RWPE2 (cell line): ENCODE measurements at places on chromosomes 3 and 15.

DNA sequence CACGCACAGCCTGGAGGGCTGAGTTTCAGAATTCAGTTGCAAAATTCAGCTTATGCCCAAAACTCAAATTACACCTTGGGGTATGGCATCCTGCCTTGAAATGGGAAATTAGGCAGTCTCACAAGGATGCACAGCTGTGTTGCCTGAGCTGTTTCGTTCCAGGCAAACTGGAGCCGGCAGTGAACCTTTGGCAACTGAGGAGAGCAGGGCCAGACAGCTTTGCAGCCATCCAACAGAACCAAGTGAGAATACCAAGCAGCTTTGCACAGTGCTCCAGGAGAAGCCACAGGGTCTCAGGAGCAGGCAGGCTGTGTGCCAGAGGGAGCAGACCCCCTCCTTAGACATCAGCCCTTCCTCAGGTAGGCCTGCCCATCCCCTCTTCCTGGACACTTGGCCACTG lies 32.5 kb upstream of the BFSP2 start:
- DNase-seq = no peak

DNA sequence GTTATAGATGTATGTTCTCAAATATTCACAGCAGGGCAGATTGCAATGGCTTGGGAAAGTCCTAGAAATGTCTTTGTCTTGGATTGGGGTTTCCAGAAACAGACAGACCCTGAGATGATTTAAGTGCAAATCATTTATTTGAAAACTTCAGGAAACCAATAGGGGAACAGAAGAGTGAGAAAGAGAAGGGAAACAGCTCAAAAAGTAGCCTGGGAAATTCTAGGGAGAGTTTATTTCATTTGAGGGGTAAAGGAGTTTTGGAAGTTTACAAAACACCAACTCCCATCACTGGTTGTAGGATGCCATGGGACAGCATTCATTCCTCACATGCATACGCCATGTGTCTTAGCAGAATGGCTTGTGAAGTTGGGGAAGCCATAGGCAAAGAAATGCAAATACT lies 32.3 kb upstream of the PTX3 start:
- DNase-seq = no peak

DNA sequence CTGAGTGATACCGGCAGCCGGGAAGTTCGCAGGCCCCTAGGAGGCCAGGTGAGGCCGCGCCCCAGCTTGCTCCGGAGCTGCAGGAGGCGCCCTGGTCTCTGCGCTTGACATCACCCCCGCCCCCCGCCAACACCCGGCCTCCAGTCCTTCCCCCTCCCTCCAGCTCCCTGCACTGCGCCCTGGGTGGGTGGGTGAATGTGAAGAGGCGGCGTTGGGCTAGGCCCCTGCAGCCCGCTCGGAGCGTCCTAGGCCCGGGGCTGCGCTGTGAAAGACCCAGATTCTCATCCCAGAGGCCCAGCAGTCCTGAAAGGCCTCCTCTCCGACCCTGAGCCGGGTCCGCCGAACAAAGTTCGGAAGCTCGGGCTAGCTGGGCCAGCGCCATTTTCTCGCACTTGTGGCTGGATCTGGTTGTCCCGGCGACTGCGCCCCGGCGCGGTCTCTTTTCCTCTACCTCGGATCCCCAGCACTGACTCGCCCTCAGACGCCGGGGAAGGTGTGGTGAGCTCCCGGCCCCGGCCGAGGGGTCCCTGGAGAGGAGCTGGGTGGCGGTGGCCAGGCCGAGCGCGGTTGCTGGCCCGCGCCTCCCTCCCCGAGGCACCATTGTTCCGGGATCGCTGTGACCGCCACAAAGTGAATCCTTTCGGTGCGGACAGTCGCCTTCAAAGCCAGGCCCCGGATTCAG lies 12.9 kb downstream of the ZIC4 start:
- DNase-seq = no peak

DNA sequence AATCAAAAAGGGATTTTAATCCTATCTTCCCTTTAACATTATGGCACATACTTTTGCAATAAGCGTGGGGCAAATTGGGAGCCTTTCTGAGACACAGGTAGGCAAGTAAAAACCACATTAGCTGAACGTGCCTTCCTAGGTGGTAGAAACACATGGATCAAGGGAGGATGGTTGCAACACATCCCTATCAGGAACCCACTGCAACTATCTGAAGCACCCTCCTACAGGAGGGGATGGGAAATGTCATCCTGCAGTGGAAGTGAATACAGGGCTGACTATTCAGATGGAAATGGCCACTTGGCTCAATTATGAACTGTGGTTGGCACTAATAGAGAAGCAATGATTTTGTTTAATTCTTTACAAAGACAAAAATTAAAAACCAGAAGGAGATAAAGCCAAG lies 826.3 kb downstream of the FHIT start:
- no peak for DNase-seq

DNA sequence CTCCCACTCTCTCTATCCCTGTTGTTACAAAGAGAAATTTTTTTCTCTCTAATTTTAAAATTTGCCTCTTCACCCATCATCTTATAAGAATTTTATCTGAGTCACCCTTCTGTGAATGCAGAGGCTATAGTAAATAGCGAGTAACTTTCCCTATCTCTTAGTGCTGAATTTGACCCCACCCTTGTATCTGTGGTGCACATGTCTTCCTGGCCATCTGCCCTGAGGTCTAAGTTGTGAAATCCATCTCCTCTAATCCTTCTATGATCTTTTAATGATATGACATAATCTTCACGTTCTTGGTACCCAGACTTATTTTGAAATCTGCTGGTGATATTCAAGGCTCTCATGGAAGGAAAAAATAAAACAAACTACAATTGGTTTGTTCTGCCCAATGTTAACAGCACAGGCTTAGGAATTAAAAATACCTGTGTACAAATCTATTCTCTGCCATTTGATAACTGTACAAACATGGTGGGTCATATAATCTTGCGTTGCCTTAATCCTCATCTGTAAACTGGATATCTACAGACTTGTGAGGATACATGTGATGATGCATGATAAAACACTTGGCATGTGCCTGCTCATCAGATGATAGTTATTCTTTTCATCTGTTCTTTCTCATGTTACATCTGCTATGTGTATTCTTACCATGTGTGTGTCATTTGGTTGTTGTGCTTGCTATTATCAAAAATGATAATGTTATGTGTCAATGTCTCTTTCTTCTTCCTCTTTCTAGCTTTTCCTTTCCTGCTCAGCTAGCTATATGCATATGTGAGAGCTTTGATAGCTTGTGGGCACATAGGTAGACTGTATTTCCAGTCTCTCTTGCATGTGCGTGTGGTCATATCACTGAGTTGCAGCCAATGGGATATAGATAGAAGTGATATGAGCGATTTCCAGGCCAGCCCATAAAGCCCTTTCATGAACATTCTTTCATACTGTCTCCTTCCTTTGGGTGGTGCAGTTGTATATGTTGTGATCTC lies 13.7 kb upstream of the CCR3 start:
- DNase-seq = no peak

GRCh38 chr3:80014576-80014975 lies 246.8 kb upstream of the ROBO1 start:
- DNase-seq = no peak

- no peak for DNase-seq
These were observed 73.5 kb upstream of the ALDH1A3 start for GRCh38 chr15:100806157-100806556.

DNA sequence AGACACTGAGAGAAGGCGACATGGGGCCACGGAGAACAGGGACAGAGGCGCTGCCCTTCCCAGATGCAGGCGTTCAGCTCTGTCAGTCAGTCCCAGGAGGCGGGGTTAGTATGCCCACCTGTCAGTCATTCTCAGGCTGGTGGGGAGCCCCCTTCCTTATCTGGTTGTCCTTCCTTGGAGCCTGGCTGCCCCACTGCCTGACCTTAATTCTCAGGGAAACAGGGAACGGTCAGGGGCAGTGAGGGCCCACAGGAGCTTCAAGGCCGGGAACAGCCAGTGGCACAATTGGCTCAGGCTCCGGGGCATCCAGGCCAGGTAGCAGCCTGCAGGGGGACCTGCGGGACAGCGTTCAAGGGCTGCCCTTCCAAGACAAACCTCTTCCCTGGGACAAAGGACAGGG lies 133.2 kb downstream of the CHSY1 start:
- peak; percentile 63 for DNase-seq

DNA sequence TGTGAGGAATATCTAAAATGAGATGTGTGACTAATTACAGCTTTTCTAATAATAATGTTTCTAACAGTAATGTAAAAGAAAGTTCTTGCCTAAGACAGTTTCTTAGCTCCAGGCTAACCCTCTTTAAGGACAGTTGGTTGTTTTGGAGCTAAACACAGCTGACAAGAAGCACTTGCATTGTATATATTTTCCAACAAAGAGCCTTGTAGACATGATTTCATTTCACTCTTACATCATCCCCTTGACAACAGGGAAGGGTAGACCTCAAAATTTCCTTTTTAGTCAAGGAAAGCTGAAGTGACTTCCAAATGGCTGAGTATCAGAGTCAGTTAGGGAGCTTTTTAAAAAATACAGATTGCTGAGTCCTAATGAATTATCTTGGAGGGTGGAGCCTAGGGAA lies 4.1 kb downstream of the ARID3B start:
- no peak for DNase-seq

GRCh38 chr15:56804938-56805337 lies 71.6 kb upstream of the ZNF280D start:
- no peak for DNase-seq

- DNase-seq = no peak
These were observed 44.5 kb downstream of the CMSS1 start for GRCh38 chr3:99862208-99862607.

DNA sequence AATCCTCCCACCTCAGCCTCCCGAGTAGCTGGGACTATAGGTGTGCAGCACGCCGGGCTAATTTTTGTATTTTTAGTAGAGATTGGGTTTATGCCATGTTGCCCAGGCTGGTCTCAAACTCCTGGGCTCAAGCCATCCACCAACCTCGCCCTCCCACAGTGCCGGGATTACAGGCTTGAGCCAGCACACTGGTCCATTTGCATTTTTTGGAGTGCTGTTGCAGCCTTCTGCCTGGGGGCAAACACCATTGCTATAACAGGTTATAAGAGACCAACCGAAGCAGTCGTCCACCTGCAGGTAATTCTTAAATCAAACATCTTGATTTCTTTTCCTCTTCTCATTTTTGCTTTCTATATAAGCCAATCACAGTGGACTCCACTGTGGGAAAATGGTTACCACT lies 27.7 kb downstream of the ACKR4 start:
- no peak for DNase-seq

DNA sequence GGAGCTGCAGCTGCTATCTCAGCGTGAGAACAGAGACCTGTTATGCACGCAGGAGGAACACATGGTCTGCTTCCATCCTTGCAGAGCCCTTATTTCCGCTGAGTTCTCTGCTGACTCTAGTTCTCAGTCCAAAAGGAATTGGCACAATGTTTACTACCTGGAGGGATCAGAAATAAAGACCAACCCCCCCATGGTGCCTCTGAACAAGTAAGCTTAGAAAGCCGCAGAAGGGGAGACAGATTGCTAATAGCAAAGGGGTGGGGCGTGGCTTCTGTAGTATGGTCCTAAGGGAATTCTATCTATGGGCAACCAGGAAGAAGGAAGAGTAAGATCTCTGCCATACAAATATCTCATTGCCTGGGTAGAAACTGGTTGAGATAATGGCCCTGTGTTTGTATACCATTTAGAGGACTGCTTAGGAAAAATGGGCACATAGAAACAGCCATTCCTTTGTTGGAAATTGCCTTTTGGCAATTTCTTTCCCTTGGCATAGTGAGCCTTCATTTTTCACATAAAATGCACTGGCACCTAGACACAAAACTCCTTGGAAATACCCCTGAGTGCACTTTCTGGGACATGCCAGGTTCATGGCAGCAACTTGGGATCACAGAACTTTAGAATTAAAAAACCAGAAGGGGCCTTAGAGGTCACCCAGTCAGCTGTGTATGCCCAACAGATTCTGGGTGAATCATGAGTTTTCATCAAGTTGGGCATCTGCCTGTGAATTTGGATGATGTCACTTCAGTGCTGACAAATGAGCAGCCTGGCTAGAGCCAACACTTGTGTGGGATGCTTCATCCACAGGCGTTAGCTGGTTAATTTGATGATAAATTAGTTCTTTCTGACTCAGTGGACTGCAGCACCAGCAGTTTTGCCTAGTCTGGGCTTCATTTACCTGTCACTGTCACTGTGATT lies 57.4 kb upstream of the STXBP5L start:
- DNase-seq = no peak

DNA sequence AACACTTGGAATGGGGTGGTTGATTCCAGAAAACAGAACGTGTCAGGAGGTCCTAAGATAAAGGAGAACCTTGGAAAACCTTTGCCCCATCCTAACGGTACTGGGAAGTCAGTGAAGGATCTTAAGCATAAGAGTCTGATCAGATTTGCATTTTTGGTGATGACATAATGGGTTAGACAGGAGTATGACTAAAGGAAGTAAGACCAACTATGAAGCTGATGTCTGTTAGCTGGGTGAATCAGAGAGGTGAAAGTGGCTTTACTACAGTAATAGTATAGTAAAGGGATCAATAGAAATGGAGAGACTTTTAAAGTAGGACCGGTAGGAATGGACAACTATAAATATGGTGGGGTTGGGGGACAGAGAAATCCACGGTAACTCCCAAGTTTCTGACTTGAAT lies 12.6 kb downstream of the GTF2A2 start:
- DNase-seq = no peak

- no peak for DNase-seq
These were observed 3.5 kb upstream of the CCDC80 start for GRCh38 chr3:112644453-112644852.

GRCh38 chr3:15329046-15330005 lies 3.1 kb downstream of the SH3BP5 start:
- DNase-seq = no peak

- DNase-seq = no peak
These were observed 4.6 kb downstream of the ZBBX start for GRCh38 chr3:167375478-167375877.

GRCh38 chr3:127072971-127073783 lies 90.3 kb downstream of the PLXNA1 start:
- peak; percentile 30 for DNase-seq

GRCh38 chr3:53680028-53680427 lies 166.2 kb downstream of the CHDH start:
- DNase-seq = no peak

- DNase-seq = no peak
These were observed 77.5 kb downstream of the RPLP1 start for GRCh38 chr15:69529961-69530633.

DNA sequence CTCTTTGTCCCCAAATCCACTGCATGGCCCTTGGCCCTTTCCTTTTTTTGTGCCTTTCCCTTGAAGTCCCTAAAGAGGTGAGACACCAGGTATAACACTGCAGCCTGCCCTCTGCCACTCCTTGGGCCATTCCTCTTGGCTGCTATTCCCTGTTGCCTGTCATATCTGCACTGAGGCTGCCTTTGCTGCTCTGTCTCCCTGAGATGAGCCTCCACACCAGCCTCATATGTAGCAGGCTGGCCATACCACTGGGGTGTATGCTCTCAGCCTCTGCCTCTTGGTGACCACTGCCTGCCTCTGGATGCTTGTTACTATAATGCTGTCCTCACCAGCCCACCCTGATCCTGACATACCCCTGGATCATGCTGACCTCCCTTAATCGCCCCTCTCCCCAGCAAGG lies 252.0 kb downstream of the CLSTN2 start:
- DNase-seq = no peak

- no peak for DNase-seq
These were observed 136.0 kb upstream of the CCDC54 start for GRCh38 chr3:107241217-107241616.

- DNase-seq = no peak
These were observed 2.6 kb downstream of the LTF start for GRCh38 chr3:46462111-46462510.

GRCh38 chr3:190239325-190239724 lies 82.9 kb downstream of the CLDN1 start:
- no peak for DNase-seq
